Mesendoderm (in vitro differentiated cells): ENCODE measurements at places on chromosomes 12 and 14.

GRCh38 chr12:105455261-105455660, 124.8 kb downstream of the C12orf75 start:
- no peaks in the 10 kb centered on the region for H3K4me1 ChIP-seq
- H3K36me3 ChIP-seq, result no peaks in the 10 kb centered on the region
- no peak overlapping the region for H3K27ac ChIP-seq
- DNase-seq, result no peak
- H3K27me3 ChIP-seq, result no peaks in the 10 kb centered on the region

DNA sequence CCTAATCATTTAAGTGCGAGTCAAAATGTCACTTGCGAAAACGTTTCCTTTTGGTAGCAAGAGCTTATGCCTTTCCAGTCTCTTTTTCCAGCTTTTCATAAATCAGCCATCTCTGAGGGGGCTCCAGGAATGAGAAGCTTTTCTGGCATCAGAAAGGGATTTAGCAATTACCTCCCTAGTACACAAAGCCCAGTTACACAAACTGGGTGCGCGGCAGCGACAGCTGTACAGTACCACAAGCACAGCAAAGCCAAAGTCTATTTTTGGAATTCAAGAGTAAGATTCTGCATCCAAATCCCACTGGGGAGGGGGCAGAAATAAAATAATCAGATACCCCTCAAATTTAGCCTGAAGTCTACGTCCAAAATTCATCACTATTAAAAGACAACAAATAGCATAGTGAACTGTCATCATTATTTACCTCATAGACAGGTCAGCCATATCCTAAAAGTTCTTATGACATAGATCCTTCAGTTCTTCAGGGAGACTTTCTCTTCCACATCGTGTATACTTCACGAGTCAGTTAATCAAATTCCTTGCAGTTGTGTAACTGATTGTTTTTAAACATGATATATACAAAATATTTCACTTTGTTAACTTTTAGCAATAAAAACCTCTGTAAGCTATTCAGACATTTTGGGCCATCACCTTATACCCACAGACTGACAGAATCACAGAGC, 150.8 kb downstream of the TTC7B start:
- no peak overlapping the region for H3K27ac ChIP-seq
- DNase-seq, result no peak
- H3K4me3 ChIP-seq, result no peak overlapping the region

DNA sequence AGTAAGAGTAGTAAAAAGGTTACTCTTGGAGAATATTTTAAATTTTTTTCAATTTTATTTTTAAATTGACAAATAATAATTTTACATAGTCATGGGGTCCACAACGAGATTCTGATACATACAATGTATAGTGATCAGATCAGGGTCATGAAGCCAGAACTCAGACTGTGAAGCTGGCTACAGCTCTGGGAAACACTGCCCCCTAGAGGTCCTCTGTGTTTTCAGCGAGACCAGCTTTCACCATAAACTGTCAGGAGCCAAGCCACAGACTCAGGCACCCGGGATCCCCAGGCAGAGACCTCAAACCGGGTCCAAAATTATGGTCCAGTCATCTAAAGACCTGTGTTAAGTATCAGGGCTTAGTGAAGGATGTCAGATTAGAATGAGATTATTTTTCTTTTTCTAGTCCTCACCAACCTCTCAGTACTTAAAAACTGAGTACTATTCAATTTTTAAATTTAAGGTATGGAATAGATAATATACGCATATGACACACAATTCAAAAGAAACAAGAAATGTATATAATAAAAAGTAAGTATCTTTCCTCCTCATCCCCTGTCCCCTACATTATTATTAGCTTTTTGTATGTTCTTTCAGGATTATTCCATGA, 397.1 kb downstream of the MDGA2 start:
- no peaks in the 10 kb centered on the region for H3K4me1 ChIP-seq
- no peak overlapping the region for H3K27ac ChIP-seq
- no peaks in the 10 kb centered on the region for H3K36me3 ChIP-seq
- no peak overlapping the region for H3K4me3 ChIP-seq
- H3K27me3 ChIP-seq, result no peaks in the 10 kb centered on the region

DNA sequence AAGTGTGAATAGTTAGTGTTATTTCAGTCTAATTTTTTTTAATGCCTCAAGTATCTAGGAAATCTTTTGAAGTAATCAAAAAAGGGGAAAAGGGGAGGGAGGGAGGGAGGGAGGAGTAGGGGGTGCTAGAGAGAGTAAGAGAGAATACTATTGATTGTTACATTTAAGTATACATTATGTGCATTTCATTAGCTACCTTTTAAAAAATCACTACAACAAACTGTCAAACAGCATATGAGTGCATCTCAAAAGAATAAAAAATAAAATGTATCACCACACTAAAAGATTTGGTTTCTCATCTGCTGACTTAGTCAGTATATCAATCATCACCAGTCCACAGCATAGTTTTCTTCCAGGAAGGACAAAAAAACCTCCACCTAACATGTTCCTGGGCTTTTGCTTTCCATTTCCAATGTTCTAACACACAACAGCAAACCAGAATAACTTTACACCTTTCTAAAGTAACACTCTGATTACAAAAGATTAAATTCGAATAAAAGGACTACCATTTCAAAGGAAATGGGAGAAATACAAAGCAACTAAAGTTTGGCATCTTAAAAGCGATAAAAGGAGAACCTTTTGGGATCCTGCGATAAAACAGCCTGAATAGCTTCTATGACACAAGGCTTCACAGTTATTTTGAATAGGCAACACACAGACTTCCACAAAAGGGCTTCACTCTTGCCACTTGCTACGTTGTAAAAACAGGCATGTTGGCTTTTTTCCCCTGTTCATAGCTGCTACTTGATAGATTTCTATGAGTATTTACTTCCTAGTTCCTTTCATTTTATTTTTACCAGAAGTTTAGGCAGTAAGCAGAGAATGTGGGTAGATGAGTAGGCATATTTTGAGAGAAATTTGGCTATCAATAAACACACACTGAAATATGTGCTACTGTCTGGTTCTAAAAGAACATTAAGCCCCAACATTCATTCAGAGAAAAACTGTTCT, 160.9 kb downstream of the EPS8 start:
- no peak overlapping the region for H3K27ac ChIP-seq
- H3K27me3 ChIP-seq, result no peaks in the 10 kb centered on the region
- DNase-seq, result peak; percentile 37
- H3K36me3 ChIP-seq, result no peaks in the 10 kb centered on the region
- peaks cover 2% of the 10 kb centered on the region for H3K4me1 ChIP-seq
- no peak overlapping the region for H3K4me3 ChIP-seq

- no peaks in the 10 kb centered on the region for H3K36me3 ChIP-seq
- H3K27me3 ChIP-seq, result peaks cover 9% of the 10 kb centered on the region
- H3K27ac ChIP-seq, result no peak overlapping the region
Observed at GRCh38 chr14:67510836-67511235, 22.3 kb upstream of the PLEKHH1 start.

GRCh38 chr12:118371321-118372282, 1.1 kb downstream of the TAOK3 start:
- no peak overlapping the region for H3K27ac ChIP-seq
- DNase-seq, result peak; percentile 24
- peak overlapping the region; percentile 62 for H3K4me3 ChIP-seq
- peaks cover 2% of the 10 kb centered on the region for H3K27me3 ChIP-seq
- no peaks in the 10 kb centered on the region for H3K36me3 ChIP-seq

GRCh38 chr12:56676851-56677580, 11.1 kb downstream of the PTGES3 start:
- H3K4me3 ChIP-seq, result no peak overlapping the region
- H3K4me1 ChIP-seq, result no peaks in the 10 kb centered on the region
- H3K27me3 ChIP-seq, result no peaks in the 10 kb centered on the region
- H3K36me3 ChIP-seq, result peaks cover 3% of the 10 kb centered on the region
- DNase-seq, result no peak
- H3K27ac ChIP-seq, result no peak overlapping the region

GRCh38 chr14:80080601-80081000, 130.7 kb downstream of the DIO2 start:
- no peak for DNase-seq
- H3K27ac ChIP-seq, result no peak overlapping the region
- H3K27me3 ChIP-seq, result no peaks in the 10 kb centered on the region
- H3K4me1 ChIP-seq, result no peaks in the 10 kb centered on the region
- H3K36me3 ChIP-seq, result no peaks in the 10 kb centered on the region

- peak; percentile 10 for DNase-seq
- H3K36me3 ChIP-seq, result no peaks in the 10 kb centered on the region
- no peak overlapping the region for H3K4me3 ChIP-seq
- no peak overlapping the region for H3K27ac ChIP-seq
- no peaks in the 10 kb centered on the region for H3K4me1 ChIP-seq
- H3K27me3 ChIP-seq, result no peaks in the 10 kb centered on the region
Observed at GRCh38 chr14:96852823-96853422, 55.7 kb downstream of the VRK1 start.

- H3K4me1 ChIP-seq, result peaks cover 2% of the 10 kb centered on the region
- H3K27me3 ChIP-seq, result no peaks in the 10 kb centered on the region
- no peak for DNase-seq
- no peak overlapping the region for H3K4me3 ChIP-seq
- no peaks in the 10 kb centered on the region for H3K36me3 ChIP-seq
- no peak overlapping the region for H3K27ac ChIP-seq
Observed at GRCh38 chr14:77603654-77604255, 12.7 kb downstream of the SPTLC2 start.

DNA sequence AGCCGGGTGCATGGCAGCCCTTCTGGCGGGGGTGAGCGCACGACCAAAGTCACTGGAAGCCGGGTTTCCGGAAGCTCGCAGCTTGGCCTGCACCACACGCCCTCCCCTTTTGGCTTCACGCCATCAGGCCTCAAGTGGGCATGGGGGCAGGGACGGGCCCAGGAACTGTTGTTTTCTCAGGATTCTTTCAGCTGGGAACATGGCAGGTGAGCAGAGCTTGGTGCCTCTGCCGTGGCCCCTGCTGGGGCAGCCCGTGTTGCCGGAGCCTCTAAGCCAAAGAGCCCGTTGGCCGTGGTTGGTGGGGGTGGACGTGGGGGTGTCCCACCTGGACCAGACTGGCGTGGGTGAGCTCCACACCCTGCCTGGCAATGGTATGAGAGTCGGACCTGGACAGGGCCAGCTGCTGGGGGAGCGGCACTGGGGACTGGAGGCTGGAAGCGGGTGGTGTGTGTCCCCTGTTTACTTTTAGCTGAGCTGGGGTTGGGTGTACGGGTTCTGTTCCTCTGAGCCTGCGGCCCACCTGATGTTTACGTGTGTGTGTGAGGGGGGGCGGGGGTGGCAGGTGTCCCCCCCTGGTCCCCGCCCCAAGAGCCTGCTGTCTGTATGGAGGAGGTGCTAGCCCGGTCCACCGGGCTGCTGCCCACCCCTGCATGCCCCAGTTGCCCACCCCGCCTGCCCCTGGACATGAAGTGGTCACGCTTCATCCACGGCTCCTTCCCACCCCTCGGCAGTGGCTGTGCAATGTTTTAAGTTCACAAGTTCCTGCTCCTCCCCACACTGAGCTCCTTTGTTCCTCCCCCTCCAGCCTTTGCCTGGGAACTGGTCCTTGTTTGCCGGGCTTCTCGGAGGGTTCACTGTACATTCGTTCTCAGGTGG, 28.7 kb upstream of the PLD4 start:
- H3K36me3 ChIP-seq, result no peaks in the 10 kb centered on the region
- no peaks in the 10 kb centered on the region for H3K27me3 ChIP-seq
- no peaks in the 10 kb centered on the region for H3K4me1 ChIP-seq
- H3K4me3 ChIP-seq, result no peak overlapping the region
- no peak for DNase-seq
- no peak overlapping the region for H3K27ac ChIP-seq

DNA sequence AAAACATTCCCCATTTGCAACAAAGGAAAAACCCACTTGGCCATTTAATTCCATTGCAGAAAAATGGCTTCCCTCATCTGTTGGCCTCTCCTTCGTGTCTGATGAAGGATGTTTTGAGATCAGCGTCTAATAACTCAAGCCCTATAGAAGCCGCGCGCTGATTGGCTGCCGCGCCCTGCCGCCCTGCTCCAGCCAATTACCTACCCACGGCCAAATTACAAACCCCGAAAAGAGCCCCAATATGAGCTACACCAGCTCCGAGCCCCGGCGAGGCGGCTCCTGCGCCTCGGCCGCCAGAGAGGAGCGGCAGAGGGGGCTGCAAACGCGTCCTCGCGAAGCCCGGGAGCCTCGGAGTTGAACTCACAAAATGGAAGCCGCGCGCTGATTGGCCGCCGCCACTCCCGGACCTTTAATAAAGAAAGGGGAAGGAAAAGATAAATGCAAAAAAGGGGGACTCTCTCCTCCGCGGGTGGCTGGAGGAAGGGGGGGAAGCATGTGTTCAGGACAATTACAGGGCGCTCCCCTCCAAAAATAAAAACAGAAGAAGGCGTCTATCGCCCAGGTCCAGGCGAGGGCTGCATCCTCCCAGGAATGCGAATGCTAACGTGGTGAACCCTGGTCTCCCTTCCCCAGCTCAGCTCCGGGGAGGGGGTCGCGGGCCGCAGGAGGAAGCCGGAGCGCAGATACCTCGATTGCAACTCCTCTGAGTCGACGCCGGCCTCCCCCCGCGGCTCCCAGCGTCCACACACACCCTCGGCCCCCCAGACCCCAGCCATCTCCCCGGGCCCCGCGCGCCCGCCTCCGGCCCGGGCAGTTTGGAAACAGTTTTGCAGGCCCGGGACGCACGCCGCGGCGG, 738 bp upstream of the SETD1B start:
- peaks cover 5% of the 10 kb centered on the region for H3K4me1 ChIP-seq
- peak overlapping the region; percentile 90 for H3K27ac ChIP-seq
- DNase-seq, result peak; percentile 97
- H3K4me3 ChIP-seq, result peak overlapping the region; percentile 87

DNA sequence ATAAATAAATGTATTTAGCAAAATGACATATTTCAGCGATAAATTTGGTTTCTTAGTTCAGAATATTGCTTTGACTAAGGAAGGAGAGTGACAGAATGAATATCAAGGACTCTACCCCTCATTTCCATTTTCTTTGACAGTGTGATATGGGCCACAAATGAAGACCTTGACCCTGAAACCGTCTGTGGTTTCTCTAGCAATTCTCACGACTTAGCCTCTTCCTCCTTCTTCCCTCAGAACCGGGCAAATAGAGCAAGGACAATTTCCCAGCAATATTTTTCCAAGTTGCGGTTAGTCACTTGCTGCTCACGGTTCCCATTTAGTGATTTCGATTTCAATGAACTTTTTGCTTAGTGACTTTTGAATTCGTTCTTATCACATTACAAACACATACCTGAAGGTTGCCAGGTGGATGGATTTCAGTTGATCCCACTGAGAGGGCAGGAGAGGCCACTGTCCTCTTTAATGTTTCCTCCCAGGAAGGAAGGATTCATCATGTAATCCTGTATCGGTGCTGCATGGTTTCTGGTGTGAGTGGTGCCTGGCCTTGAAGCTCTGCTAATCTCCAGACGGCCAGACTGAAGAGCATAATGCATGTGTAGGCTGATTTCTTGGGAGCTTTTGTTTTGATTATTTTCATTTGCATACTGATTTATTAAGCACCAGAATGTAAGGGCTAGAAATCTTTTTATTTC, 77.6 kb downstream of the CHST11 start:
- H3K27ac ChIP-seq, result no peak overlapping the region
- no peak for DNase-seq
- no peaks in the 10 kb centered on the region for H3K36me3 ChIP-seq
- H3K4me3 ChIP-seq, result no peak overlapping the region
- peaks cover 5% of the 10 kb centered on the region for H3K4me1 ChIP-seq
- H3K27me3 ChIP-seq, result no peaks in the 10 kb centered on the region

GRCh38 chr12:88401155-88401554, 179.1 kb downstream of the KITLG start:
- H3K27me3 ChIP-seq, result no peaks in the 10 kb centered on the region
- H3K4me1 ChIP-seq, result no peaks in the 10 kb centered on the region
- H3K27ac ChIP-seq, result no peak overlapping the region
- no peak for DNase-seq

GRCh38 chr14:23326491-23327332, 5.5 kb downstream of the PABPN1 start:
- H3K27me3 ChIP-seq, result no peaks in the 10 kb centered on the region
- H3K4me3 ChIP-seq, result no peak overlapping the region
- no peak overlapping the region for H3K27ac ChIP-seq
- DNase-seq, result no peak
- H3K4me1 ChIP-seq, result no peaks in the 10 kb centered on the region
